Activated T-cell treated with anti-CD3 and anti-CD28 coated beads, Interleukin-2, amount 50 U/mL, for 24 hours (primary cell): ENCODE measurements at places on chromosomes 13 and 19.

DNA sequence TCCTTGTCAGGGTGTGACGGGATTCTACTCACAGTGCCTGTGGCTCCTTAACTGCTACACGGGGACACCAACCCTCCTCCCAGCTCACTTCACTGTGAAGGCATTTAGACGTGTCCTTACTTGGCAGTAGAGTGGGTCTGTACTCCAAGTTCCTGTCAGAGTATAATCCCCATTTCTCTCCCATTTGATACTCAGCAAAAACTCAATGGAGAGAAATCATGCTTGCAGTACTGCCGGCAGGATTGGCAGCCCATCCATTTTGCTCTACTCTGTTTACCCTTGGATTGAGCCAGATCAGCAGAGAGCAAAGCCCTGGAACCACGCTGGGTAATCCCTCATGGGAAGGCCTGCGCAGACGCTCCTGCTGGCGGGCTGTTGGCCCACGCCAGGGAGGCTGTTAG, 28.9 kb downstream of the ARL11 start:
- DNase-seq, result no peak

DNA sequence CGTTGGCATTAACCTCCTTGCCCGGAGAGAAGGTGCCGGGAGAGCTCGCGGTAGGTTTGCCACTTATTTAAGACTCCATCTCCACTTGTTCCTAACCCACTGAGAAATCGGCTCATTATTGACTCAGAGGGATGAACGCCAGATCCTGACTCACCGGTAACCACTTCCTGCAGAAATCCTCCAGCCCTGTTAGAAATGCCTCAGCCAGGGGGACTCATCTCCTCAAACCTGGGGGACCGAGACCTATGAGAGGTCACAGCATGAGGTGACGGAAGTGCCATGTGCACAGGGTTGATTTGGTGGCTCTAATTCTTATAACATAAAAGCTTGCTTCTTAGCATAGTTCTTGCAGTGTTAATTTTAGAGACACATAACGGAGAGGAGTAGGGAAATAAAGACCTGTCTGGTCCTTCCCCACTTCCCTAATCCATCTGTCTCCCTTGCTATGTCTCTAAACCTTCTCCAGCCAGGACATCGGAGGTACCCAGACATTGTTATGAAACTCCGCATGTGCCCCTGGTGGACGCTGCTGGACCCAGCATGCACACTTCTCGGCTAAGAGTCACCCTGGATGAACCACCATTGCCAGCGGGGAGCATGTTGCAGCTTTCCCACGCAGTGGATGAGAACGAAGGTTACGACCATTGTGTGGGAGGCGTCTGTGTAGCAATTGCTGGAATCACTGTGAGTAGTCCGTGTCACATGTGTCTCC, 158.9 kb downstream of the EFNB2 start:
- DNase-seq, result no peak

- no peak for DNase-seq
Measured at GRCh38 chr13:50074843-50075242, 59.6 kb downstream of the KCNRG start.

- no peak for DNase-seq
Measured at GRCh38 chr13:32150239-32150638, 118.7 kb downstream of the FRY start.

GRCh38 chr19:1847684-1848398, 442 bp downstream of the REXO1 start:
- DNase-seq, result peak; percentile 62

- no peak for DNase-seq
Measured at GRCh38 chr13:24724714-24725113, 39.3 kb upstream of the RNF17 start.

DNA sequence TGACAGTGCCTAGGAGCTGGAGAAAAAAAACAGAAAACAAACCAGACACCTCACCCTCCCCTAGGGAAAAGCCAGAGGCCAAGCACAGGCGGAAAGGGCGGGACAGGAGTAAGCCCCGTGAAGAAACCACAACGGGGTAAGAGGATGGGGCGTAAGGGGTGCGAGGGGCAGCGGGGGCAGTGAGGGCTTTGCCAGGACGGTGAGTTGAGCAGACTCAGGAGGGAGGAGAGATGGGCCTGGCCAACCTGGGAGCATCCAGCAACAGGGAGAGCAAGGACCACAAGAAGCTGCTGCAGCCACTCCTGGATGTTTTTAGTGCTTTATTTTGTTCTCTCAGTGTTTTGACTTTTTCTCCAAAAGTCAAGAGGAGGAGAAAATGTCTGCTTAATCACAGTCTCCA, 114.1 kb upstream of the SOX1 start:
- no peak for DNase-seq

DNA sequence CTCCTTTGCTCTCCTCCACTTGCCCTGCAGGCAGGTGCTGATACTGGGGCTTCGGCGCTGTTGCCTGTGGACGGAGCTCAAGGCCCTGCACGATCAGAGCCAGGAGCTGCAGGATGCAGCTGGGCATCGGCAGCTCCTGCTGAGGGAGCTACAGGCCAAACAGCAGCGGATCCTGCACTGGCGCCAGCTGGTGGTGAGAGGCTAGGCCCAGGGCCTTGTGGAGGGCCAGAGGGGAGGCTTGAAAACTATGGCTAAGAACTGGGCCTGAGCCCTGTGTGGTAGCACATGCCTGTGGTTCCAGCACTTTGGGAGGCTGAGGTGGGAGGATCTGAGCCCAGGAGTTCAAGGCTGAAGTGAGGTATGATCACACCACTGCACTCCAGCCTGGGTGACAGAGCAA, 6.3 kb downstream of the HAUS5 start:
- DNase-seq, result no peak

- no peak for DNase-seq
Measured at GRCh38 chr13:95516492-95516891, 36.0 kb upstream of the CLDN10 start.

DNA sequence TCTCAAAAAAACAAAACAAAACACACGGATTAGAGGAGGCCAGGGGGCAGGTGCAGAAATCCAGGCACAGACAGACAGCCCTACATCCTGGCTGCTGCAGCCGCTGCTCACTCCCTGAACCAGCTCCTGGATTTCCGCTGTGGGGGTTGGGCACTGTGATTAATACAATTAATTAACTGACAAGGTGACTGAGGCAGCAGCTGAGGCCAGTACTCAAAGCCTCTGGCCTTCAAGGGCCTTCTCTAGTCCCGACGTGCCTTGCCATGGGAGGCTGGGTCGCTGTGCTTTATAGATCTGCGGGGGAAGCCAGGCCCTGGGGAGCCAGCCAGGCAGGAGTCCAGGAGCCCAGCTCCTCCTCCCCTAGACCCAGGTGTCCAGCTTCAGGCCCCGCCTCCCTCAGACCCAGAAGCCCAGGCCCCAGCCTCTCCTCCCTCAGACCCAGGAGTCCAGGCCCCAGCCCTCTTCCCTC, 4.6 kb downstream of the NECTIN2 start:
- DNase-seq, result no peak

DNA sequence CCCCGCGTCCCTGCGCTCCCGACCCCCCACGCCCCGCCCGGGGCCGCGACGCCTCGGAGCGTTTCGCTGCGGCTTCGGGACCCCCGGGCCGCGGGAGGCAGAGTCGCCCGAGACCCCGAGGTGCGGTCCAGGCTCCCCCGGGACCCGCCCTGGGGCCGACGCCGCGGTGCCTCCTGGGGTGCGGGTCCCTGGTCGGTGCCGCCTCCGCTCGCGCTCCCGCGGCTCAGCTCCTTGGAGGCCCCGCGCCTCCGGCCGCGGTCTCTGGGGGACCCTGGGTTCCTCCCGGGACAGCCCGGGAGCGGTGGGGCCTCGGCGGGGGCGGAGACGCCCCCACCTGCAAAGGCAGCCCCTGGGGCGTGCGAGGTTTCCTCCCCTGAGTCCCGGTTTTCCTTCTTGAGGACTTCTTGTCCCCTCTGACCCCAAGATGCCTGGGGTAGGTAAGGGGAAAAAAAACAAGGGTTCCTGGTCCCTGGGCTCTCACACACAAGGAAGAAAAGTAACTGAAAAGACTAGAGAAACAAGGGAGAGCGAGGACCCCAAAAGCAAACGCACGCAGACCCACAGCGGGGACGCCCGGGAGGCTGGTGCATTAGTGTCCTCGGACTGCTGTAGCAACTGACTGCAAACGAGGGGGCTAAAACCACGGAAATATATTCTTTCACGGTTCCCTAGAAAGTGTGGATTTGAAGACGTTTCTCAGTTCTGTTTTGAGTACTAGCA, 740 bp downstream of the ZNF555 start:
- no peak for DNase-seq

GRCh38 chr13:46015366-46015765, 37.2 kb downstream of the ZC3H13 start:
- DNase-seq, result no peak

DNA sequence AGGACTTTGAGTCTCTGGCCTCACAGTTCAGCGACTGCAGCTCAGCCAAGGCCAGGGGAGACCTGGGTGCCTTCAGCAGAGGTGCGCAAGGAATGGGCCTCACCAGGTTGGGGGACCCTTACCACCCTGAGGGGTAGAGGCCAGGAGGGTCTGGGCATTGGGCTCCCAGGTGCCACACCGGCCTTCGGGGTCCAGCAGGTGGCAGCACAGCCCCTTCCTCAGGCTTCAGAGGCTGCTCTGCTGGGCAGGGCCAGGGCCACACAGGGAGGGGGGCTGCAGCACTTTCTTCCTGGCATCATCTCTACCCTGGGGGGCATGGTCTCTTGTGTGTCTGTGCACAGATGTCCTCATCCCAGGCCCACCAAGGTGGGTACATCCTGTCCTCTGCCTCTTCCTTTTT, 12.9 kb downstream of the PIN1 start:
- DNase-seq, result peak; percentile 52

DNA sequence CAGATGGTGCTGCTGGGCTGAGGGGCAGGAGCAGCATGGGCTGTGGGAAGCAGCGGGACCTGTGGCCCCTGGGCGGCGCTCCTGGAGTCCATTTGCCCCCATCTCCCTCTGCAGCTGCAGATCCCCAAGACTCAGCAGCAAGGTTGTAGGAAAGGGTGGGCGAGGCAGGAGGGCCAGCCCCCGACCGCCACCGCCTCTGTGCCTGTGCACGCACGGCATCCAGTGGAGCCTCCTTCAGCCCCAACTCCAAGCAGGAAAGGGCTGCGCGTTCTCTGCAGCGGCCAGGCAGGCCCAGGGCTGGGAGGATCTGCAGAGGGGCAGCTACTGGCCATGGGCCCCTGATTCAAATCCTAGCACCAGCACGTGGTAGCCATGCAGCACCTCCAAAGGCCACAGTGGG, 20.8 kb downstream of the DPF1 start:
- no peak for DNase-seq

GRCh38 chr13:28819046-28819730, 951 bp upstream of the MTUS2 start:
- DNase-seq, result no peak

DNA sequence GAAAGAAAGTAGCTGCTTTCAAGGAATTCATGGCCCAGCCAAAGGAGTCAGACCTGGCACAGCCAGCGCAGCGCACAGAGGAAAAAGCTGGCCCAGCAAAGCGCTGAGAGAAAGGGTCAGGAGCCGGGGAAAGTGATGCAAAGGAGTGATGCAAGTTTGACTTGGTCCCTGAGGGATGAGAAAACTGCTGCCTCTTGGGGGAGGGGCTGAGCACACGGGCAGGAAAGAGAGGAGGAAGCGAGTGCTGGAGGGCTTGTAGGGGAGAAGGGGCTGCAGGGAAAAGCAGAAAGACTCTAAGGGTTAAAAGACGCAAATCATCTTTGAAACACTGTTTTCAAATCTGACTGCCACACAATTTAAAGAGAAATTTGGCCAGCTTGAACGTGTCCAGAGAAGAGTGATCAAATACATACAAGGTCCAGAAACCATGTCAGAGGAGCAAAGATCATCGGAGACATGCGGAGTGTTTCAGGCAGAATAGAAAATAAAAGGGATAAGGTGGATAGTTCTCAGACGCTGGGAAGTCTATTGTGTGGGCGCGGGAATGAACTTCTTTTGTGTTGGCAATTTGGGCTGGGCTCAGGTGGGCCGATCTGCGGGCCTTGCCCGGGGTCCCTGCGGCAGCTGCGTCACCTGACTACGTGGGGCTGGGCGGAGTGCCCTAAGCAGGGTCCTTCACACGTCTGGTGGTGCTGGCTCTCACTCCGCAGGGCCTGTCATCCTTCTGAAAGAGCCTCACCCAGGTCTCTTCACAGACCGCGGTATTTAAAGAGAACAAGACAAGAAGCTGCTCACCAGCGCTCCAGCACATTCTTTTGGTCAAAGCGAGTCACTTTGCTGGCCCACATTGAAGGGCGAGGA, 18.1 kb downstream of the N4BP2L1 start:
- no peak for DNase-seq

GRCh38 chr19:14147797-14148605, 11.6 kb upstream of the ASF1B start:
- DNase-seq, result peak; percentile 74

DNA sequence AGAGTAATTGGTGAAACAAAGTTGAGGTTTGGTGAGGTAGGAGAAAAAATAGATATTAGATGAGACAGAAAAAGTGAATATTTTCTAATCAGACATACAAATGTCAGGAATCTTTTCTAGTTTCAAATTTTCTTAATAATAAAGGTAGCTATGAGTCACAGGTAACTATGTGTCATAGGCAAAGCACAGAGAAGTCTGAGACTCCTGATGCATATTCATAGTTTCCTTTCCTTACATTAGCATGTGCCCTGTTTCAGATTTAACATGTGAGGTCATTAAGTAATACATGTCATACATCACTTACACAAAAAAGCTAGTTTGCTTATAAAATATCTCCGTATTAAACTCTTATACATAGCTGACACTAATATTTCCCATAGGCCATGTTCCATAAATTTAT, 1141.3 kb upstream of the PCDH20 start:
- DNase-seq, result no peak

DNA sequence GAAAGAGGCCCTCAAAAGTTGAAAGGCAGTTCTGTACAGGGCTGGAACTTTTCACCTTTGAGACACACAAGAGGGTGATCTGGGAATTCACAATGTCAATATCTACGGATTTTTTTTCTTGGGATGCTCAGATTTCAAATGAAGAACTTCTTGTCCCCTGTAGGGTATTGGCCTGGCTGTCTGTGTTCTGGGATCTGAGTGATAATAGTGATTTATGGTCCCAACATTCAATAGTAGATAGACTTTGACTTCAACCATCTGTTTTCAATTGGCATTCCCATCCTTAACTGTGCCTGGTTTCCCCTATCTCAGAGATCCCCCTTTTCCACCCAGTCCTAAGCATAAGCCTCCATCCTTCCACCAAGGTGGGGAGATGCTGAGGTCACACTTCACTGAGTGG, 274.1 kb downstream of the COG6 start:
- DNase-seq, result no peak

DNA sequence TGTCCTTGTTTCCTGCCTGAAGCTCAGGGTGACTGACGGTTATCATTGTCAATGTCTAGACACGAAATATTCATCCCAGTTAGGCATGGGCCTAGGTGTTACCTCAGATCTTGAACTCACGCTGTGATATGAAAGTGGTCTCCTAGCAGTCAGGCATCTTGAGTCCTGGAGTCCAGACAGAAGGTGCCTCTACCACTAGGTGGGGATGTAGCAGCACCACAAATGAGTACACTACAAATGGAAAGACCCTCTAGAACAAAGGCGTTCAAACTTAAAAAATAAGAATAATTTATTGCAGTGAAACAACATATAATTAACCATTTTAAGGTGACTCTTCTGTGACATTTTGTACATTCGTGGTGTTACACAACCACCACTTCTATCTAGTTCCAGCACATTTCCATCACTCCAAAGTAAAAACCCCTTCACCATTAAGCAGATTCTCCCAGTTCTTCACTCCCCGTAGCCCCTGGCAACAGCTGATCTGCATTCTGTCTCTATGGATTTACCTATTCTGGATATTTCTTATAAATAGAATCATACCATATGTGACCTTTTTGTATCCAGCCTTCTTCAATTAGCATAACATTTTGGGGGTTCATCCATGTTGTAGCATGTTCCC, 11.9 kb upstream of the FRY start:
- DNase-seq, result no peak

GRCh38 chr13:78659732-78660494, 958 bp upstream of the OBI1 start:
- peak; percentile 60 for DNase-seq

GRCh38 chr19:17125728-17126677, 50.4 kb downstream of the MYO9B start:
- DNase-seq, result peak; percentile 75
